ENCODE measurements at places on chromosomes 3 and 15.

DNA sequence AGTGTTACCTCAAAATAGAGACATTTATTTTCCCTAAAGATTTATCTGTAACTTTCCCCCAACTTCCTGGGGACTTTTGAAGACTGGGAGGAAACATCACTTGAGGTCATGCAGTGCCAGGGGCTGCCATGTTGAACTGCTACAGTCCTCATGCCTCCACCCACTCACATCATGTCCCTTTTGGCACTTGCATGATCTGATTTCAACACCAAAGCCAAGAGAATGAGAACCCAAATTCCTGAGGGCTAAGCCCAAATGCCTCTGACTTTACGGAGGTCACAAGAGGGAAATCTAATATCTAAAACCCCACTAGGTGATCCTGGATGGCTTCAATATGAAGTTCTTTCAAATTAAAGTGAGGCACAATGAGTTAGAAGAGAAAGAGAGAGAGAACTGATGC, 213.1 kb downstream of the NTRK3 start:
- no peak for DNase-seq

- no peak for DNase-seq
These were observed 65.8 kb downstream of the MYO5A start for GRCh38 chr15:52462806-52463360.

- DNase-seq: no peak
These were observed 65.9 kb upstream of the ACTC1 start for GRCh38 chr15:34861214-34861613.

DNA sequence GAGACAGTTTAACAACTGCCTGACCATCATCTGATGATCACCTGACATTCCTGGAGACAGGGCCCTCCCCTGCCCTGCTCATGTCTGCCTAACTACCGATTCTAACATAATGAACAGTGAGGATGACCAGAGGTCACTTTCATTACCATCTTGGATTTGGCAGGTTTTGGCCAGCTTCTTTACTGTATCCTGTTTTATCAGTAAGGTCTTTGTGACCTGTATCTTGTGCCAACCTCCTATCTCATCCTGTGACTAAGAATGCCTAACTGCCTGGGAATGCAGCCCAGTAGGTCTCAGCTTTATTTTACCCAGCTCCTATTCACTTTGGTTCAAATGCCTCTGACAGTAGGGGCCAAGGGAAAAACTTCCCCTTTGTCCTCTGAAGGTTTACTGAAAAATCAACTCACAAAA, 40.2 kb downstream of the METTL6 start:
- no peak for DNase-seq

DNA sequence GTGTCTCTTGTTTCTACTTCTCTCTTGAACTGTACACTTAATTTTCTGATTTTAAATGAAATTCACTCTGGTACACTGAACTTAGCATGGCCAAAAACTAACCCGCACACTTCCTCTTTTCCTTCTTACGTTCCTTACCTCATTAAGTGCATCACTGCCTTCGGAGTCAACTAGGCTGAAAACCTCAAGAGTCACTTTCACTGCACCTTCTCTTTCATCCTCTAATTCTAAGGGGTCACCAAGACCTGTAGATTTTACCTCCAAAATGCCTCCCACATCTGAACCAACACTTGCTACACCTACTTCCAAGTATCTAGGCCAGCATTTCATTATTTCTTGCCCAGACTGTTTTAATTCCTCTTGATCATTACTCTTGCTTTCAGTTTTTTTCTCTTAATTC, 6.6 kb downstream of the CBLB start:
- DNase-seq: no peak

DNA sequence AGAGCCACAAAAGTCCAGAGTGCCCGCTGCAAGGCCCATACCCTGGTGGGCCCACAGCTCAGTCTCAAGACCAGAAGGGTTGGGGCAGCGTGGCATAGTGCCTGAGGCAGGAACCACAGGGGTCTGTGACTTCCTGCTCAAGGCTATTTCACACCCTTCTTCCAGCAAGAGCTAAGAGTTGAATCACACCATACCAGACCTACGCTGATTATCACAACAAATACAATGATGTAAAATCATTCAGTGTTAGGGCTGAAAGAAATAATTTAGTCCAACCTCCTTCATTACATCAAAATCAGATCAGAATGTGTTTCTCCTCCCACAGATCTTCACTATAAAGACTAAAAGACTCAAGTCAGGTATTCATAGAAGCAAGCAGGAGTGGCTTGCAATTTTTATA, 27.8 kb upstream of the ST8SIA2 start:
- no peak for DNase-seq

DNA sequence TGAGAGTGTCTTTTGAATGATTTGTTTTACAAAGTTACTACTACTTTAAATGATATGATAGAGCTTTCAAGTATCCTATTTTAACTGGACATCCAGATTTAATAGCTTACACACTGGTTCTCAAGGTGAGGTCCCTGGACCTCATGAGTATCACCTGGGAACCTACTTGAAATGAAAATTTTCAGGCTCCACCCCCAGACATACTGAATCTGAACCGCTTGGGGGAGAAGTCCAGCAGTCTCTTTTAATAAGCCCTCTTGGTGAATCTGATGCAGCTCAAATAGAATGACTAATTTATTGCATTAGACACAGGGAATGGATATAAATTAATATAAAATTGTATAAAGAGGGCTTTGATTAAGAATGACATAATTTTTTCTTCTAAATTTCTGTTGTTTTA, 29.4 kb upstream of the SLITRK3 start:
- DNase-seq: no peak

DNA sequence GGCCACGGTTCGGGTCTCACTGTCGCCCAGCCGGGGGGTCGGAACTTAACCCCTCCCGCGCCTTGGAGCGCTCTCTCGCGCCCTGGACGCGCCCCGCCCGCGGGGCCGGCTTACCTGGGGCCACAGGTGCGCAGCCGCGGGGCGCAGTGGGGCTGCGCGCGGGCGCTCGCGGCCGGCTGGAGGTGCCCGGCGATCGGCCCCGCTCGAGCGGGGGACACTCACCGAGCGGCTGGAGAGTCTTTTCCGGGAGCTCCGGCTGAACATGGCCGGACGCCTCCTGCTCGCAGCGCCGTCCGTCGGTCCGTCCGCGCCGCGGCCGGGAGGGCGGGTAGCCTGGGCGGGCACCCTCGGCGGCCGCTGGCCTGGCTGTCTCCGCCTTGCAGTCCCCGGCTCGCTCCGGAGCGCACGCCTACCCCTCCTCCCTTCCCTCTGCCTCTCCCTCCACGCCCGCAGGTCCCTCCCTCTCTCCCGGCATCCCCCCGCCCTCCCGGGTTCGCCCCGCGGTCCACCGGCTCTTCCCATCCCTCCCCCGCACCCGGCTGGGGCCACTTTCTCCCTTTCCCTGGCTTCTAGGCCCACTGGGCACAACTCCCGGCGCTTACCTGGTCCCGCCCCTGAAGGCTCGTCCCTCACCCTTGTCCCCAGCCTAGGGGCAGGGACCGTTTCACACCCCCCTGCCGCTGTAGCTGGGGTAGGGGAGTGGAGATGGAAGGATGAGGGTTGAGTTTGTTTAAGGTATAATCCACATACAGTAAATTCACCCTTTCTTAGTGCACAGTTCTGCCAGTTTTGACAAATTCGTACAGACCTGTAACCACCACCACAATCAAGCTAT, 220.1 kb upstream of the PRICKLE2 start:
- DNase-seq: no peak

DNA sequence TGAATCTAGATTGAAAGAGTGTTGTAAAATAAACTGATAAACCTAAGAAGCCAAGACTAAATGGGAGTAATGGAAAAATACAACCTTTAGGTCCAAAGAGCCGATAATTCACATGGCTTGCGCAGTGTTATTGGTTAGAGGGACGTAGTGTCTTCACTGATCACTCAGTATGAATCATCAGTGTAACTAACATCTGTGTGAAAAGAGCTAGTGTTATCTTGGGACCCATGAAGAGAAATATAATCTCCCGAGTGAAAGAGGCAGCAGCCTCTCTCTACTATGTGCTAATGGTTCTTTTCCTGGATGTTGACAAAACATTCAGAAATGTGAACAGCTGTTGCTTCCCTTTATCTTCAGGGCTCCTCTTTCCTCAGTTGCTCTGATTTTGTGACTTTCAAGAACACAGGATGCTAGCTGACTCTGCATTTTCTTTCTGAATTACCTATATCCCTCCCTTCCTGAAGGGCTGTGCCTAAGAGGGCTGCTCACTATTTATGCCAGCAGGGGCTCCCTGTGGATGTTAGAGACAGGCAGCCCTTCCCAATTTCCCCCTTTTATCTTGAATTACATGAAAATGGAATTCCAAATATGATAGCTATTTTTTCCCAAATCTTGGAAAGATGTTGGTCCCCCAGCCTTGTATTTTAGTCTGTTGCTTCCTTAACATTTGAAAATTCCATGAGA, 128.8 kb downstream of the GRM7 start:
- DNase-seq: no peak

GRCh38 chr15:99425657-99426301, 140.0 kb upstream of the MEF2A start:
- no peak for DNase-seq

DNA sequence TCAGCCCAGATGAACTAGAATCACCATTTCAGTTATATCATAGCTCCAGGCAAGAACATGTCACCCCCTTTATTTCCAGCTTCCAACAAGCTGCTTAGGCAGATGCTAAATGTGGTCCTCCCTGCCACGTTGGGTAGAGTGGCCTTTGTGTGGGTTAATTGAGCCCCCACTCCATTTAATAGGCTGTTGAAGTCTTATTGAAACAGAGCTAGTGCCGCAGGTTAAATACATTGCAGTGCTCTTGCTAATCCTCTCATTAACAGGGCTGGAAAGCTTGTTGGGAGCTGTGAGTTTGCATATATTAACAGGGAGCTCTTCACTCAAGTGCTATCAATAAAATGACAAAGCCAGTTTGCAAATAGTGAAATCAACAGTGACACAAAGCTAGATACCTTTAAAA, 248.4 kb upstream of the CMC1 start:
- no peak for DNase-seq

DNA sequence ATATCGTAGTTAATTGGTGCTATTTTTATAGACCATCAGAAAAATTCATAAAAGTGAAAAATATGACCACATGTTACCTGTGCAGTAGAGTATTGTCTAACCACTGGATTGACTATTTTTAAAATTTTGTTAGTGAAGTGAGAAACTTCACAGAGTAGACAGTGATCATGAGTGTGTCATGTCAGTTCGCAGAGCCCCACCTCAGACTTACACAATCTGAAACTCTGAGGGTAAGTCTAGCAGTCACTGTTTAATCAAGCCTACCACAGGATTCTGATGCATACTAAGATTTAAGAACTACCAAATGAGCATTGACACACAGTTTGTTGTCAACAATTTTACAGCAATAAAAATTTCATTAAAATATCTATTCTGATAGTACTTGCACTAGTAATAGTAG, 552.9 kb upstream of the SUCLG2 start:
- no peak for DNase-seq

DNA sequence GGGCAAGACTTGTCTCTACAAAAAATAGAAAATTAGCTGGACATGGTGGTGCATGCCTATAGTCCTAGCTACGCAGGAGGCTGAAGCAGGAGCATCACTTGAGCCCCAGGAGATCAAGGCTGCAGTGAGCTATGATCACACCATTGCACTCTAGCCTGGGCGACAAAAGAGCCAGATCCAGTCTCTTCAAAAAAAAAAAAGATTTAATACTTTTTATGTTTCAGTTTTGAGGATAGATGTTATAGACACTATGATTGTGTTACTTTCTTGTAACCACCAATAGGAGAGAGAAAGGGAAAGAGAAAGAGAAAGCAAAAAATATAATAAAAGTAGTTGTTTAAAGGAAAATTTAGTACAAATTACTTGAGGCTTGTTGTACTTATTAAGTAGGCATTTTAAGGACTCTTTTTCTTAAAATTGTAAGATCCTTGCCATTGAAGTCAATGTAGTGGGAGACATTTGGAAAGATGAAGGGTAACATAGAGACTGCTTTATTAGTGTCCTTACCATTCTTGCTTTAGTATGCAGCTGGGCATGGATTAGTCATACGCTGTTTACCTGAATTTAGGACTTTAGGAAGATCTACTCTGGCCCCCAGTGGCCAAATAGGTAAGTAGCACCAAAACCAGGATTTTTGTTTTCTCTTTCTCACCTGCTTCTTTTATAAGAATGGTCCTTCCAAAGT, 35.1 kb upstream of the ZDHHC23 start:
- peak; percentile 83 for DNase-seq

GRCh38 chr3:72523429-72524151, 324.7 kb downstream of the SHQ1 start:
- peak; percentile 27 for DNase-seq

DNA sequence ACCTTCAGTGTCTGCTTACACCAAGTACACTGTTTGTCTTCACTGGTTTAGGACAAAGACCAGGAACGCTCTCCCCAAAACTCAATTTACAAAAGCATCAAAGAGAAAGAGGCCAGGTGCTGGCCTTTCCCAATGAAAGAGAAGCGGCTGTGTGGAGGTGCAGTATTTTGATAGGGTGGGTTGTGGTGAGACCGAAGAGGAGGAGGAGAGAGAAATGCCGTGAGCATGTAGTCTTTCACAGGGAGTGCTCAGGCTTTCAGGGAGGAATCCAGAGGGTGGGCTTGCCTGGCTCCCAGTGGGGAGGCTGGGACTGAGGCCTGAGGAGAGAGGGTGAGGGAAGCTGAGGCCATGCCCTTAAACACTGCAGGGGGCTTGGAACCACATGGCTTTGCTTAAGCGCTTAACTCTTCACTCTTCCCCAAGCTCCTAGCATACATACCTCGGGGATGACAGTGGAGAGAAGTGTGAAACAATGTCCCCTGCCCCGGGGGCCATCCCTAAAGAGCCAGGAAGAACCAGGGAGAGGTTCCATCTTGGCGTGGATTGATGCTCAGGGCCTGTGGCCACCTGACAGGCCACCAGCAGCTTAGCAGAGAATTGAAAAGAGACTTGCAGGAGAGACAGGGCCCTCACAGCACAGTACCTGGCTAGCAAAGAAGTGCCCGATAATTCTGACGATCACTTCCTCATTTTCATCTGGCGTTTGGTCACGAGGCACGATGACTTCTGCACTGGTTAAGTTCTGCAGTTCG, 60.5 kb downstream of the SENP2 start:
- no peak for DNase-seq

DNA sequence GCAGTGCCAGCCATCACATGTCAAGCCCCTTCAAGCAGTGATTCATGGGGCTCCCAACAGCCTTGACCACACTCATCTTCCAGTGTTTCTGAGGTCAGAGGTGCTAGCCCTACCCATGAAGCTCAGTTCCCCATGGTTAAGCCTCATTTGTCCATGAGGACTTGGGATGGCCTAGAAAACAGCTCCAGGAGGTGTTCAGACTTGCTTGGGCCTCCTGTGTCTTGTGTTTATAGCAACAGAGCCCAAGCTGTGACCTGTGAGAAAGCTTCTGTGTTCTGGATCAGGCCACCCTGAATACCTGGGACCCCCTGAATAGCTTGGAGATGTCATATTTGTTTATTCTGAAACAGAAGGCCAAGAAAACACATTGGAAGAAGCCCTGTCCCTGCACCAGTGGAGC, 36.7 kb downstream of the LARP6 start:
- DNase-seq: no peak

GRCh38 chr3:43695443-43695842, 4.7 kb downstream of the ABHD5 start:
- DNase-seq: no peak

- no peak for DNase-seq
These were observed 204.4 kb downstream of the SLC9A9 start for GRCh38 chr3:143643905-143644304.

- DNase-seq: no peak
These were observed 40.5 kb downstream of the DPPA2 start for GRCh38 chr3:109275702-109276293.

GRCh38 chr3:160797356-160797755, 41.3 kb downstream of the PPM1L start:
- DNase-seq: no peak

GRCh38 chr3:42430781-42431532, 20.5 kb upstream of the LYZL4 start:
- DNase-seq: no peak

All from NCI-H2029 treated with DMSO at 0.1 percent for 48 hours (cell line).